ENCODE measurements at places on chromosomes 1 and 21.
A peak's percentile ranks its signal among the peaks of the same experiment; 100 is the strongest.

DNA sequence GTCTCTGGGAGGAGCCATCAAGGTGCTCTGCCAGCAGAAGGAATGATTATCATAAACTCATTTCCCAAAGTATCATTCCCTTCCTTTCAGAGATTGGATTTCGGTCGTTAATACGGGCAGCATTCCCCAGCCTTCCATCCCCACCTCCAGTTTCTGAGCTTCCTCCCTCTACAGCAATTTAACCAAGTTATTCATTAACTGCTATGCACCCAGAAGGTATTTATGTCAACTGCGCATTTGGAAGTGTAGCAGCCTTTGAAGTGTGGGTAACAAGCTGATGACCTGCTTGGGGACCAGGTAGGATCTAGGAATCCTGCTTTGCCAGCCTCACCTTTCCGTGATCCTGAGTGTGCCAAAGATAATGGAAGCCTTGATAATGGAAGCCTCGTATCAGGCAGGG, 172.4 kb upstream of the IGSF21 start:
- no peak for DNase-seq

- DNase-seq: no peak
Measured at GRCh38 chr21:15063814-15064575, 805 bp downstream of the NRIP1 start.

- DNase-seq: peak; percentile 95
Measured at GRCh38 chr1:212608392-212608958, at the start of gene ATF3. ATF3 (plus strand) TSS chr1:212608761; CDS start chr1:212615022, 6,261 bp downstream.

DNA sequence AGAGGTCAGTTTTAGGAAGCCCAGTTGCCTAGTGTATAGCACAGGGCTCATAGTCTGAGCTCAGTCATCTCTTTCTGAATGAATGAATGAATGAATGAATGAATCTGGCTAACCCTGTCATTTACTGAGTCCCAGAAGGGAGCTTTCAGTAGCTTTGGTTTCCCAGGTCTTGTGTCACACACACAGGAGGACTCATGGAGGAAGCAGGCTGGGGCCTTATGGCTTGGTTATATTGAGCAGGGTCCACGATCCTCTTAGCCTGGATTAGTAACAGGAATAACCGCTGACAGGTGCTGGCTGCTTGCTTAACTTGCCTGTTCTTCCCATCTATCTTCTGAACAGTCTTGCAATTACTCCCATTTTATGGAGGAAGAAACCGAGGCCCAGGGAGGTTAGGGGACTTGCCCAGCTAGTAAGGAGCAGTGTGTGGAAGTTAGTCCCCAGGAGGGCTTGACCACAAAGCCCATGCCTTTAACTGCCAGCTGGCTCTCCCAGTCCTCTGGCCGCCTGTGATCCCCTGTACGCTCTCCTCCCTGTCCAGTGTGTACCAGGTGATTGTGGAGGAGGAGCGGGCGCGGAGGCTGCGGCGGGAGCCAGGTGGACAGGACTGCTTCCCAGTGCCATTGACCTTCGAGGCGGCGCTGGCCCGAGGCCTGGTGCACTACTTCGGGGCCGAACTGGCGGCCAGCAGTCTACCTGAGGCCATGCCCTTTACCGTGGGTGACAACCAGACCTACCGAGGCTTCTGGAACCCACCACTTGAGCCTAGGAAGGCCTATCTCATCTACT, 46.0 kb downstream of the PTPRU start:
- peak; percentile 55 for DNase-seq

- DNase-seq: no peak
Measured at GRCh38 chr21:29053011-29053553, 20.4 kb downstream of the CCT8 start.

DNA sequence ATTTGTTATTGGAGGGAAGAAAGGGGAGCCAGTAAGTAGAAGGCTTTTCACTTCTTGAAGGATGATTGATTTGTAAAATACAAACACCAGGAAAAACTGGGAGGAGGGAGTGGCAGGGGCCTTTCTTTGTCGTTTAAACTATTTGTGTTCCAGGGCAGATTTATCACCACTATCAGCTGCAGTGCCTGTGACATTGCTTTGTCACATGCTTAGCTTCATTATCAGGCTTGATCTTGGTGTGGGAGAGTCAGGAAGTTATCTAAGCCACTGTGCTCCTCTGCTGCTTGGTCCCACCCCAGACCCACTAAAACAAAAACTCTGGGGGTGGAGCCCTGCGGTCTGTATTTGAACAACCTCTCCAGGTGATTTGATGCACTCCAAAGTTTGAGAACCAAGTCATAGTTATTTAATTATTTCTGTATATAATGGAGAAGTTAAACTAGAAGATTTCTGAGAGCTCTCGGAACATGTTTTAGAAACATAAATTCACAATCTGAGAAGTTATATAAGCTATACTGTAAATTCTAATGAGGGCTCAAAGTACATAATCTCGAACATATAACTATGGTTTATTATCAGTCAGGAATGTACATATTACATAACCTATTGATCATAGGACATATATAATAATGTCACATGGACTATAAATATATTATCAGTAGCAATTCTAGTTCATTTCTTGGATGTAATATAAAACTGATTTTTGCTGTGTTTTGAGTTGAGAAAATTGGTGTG, 87.9 kb downstream of the CDC14A start:
- DNase-seq: peak; percentile 91

DNA sequence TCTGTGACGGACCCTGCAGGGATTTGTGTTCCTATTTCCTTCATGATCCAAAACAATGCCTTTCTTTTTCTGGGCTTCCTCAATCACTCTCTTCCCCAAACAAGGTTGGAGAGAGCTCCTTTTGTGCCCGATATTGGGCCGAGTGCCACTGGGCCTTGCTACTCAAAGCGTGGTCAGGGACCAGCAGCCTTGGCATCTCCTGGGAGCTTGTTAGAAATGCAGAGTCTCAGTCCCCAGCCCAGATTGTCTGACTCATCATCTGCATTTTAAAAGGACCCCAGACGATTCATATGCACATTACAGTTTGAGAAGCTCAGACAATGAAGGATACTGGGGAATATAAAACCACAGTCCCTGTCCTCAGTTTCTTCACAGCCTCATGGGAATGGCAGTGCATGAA, 19.9 kb downstream of the ADORA1 start:
- DNase-seq: no peak

GRCh38 chr1:202932476-202932875, 5.4 kb upstream of the KLHL12 start:
- no peak for DNase-seq

GRCh38 chr1:6507461-6507911, 16.0 kb upstream of the PLEKHG5 start:
- DNase-seq: no peak

DNA sequence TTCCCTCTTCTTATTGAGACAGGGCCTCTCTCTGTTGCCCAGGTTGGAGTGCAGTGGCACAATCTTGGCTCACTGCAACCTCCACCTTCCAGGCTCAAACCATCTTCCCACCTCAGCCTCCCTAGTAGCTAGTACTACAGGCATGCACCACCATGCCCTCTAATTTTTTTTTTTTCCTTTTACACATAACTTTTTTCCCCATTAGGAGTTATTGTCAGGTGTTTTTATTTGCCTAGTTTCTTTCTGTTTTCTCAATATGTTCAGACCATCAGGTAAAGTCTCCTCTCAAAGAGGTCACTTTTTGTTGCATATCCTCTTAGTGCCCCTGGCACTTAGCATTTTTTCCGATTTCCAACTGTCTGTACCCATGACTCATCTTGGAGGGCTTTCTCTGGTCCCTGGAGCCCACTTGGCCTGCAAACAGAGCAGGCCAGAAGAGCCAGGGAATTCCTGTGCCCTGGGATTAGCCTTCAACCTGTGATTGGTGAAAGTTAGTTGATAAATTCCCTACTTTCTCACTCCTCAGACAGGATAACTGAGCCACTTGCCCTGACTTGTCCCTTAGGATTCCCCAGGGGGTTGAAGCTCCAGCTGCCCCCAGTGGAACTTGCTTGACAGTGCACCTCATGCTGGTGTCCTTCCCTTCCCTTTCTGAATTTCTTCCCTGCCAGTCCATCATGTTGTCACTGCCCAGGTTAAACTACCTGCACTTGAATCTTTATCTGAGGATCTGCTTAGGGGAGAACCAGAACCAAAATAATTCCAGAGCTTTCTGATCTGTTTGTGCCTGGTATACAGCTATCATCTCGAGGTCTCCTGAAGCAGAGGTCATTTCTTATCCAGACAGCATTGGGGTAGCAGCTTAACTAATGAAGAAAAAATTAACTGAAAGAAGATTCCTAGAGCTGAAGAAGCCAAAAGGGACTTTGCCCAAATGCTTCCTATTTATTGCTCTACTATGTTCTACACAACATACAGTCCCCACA, 2.4 kb downstream of the NTPCR start:
- no peak for DNase-seq

DNA sequence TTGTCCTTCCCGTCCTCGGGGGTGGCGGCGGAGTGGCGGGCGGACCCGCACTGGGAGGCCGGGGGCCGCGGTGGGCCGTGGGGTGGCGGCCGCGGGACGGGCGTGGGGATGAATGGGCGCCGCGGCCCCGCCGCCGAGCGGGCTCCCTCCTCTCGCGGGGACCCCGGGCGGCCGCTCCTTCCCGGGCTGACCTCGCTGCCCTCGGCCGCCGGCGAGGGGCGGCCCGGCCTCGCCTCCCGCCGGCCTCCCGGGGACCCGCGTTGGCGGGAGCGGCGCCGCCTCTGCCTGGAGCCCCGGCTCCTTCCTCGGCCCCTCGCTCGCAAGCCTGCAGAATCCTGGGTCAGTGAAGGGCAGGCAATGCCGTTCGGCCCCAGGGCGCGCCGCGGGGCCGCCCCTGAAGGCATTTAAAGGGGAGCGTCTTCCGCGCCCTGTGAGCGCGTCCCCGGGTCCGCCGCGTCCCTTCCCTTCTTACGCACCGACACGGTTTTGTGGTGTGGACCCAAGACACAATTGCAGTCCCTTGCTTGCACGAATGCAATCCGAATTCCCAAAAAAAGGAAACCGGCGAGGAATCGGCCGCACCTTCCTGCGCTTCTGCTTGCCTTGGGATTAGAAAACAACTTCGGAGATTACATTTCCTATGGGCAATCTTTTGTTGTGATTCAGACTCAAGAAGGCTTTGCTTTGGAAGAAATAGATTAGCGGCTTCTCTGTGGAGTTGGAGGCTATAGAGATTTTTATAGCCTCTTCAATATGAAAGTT, 776 bp downstream of the ITSN1 start:
- DNase-seq: peak; percentile 63

DNA sequence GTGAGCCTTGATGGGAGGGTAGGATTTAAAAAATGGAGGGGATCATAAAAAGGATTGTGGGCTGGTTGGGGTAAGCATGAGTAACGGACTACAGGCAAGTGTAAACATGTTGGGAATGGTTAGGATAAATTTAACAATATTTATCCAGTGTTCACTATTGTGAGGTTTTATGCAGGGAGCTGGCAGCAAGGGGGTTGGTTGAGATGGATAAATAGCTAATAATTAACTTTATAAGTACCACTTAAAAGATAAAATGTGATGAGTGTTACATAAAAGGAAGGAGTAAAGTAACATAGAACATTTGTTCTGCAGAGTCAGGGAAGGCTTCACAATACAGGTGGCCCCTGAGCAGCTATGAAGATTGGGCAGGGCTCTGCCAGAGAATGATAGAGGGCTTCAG, 109.0 kb downstream of the NGF start:
- DNase-seq: no peak

DNA sequence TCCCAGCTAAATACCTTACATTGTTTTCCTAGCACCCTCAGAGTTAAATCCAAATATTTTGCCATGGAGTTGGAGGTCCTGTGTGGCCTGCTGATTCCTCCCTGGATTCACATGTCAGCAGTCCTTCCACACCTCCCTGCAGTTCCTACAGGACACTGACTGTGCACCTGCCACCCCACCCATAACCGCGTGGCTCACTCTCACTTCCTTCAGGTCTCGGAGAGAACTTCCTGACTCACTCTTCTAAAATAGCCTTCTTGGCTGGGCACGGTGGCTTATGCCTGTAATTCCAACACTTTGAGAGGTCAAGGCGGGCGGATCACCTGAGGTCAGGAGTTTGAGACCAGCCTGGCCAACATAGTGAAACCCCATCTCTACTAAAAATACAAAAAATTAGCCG, 8.4 kb upstream of the CAMTA1 start:
- no peak for DNase-seq

GRCh38 chr1:157315544-157315943, 177.3 kb upstream of the ETV3 start:
- no peak for DNase-seq

- no peak for DNase-seq
Measured at GRCh38 chr1:94871031-94871430, 50.9 kb downstream of the SLC44A3 start.

GRCh38 chr1:226001963-226002666, 3.0 kb upstream of the SDE2 start:
- DNase-seq: peak; percentile 75

DNA sequence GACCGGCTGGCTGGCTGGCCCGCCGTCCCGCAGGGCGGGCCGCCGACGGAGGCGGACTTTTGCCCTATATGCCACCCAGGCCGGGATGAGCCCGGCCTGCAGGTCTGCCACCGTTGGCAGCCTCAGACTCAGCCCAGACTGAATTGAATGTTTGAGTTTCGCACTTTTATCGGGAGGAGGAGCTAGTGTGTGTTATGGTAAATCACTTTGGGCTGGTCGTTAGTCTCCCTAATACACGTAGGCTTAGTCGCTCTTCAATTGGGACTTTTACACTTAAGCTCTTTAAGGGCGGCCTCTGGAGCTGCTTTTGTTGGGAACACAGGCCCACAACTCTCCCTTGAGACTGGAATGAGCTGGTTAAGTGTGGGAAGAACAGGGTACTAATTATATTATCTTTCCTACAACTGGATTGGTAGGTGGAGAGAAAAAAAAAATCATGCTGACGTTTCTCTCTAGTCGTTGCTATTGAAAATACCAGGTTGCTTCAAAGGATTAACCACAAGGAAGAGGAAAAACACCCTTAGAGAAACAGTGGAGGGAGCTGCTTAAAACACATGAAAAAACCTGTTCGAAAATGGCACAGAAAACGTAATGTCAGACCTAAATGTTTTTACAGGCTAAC, 1.4 kb upstream of the IRF2BP2 start:
- DNase-seq: no peak
